NB4 (cell line): ENCODE measurements at places on chromosomes 5 and 9.

DNA sequence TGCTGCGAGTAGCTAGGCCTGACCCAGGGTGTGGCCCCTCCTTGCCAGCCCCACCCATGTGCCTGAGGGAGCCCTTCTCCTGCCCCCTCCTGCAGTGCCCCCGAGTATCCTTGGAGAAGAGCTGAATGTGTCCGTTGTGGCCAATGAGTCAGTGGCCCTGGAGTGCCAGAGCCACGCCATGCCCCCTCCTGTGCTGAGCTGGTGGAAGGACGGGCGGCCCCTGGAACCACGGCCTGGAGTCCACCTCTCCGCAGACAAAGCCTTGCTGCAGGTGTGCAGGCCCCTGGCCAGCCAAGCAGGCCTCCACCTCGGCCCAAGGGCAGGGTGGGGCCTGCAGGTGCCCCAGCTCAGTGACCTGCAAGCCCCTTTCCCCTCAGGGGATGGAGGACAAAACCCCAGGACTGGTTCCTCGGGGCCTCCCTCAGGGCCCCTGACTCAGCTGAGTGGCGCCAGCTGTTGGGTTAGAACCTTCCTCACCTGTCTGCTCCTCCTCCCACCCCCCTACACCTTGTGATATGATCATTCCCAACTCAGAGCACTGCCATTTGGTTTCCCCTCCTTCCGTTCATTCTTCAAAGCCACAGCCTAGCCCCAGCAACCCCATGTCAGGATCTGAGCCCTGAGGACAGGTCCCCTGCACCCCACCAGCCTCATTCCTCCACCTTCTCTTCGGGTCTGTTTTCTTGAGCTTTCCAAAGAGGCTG is 80.0 kb upstream of the ASS1 start:
- no peak for DNase-seq

- peak; percentile 20 for DNase-seq
Measured at GRCh38 chr9:131732061-131732526, 7.8 kb downstream of the RAPGEF1 start.

- DNase-seq: no peak
Measured at GRCh38 chr9:124453586-124454191, 3.4 kb downstream of the ADGRD2 start.

DNA sequence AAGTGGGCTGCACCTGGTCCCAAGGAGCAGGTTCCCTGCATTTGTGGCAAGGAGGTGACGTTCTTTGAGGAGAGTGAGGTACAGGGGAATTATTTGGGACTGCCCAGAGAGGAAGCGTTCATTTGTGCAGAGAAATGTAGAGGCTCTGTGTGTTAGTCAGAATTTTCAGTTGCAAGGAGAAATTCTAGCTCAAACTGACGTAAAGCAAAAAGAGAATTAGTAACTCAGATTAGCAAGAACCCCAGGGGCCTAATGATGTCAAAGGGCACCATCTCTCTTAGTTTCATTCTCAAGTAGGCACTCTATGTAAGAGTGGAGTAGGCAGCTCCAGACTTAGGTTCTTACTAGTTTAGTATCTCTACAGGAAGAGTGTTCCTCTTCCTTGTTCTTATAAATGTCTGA is 2.4 kb upstream of the TXN start:
- DNase-seq: no peak

DNA sequence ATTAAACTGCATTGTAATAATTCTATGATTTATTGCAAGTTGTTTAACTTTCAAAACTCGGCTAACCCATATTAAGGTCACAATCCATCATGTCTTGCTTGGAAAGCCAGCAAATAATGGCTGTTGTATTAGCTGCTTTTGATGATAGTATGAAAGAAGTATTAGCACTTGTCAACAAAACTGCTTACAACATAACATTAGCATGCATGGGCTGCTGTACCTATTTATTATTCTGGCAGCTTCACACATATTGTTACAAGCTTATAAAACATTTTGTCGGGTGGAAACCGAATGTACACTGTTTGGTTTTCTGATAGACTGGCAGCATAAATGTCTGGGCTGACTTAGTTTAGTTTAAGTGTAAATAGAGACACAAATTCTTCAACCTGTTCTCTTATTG is 378.3 kb downstream of the KIAA0825 start:
- DNase-seq: no peak

- no peak for DNase-seq
Measured at GRCh38 chr5:56321236-56321881, 88.2 kb upstream of the ANKRD55 start.

DNA sequence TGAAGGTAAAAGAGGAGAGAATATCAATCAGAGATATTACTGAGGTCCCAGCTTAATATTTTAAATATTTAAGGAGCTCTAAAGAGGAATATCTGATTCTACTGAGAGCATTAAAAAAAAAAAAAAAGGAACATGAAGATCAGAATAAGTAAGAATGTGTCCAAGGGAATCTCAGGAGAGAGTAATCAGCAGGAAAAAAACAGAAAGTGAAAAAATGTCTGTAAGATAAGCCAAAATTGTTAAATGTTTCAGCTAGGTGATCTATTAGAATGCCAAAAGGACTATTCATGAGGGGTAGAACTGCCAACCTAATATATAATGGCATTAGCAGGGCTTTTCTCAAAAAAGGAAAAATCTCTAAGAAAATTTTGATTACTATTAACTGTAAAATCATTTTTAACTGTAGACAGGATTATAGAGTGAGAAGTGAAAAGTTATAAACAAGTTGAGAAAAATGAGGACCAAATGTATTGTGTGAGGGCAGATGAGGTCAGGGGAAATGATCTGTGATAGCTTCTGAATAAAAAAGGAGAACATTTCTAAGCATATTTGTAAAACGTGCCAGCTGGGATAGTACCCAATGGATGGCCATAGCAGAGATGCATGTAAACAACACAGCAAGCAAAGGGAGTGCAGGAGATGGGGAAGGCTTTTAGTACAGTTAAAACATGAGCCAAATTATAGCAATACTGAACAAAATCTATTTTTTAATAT is 9.4 kb upstream of the RHOBTB3 start:
- no peak for DNase-seq

DNA sequence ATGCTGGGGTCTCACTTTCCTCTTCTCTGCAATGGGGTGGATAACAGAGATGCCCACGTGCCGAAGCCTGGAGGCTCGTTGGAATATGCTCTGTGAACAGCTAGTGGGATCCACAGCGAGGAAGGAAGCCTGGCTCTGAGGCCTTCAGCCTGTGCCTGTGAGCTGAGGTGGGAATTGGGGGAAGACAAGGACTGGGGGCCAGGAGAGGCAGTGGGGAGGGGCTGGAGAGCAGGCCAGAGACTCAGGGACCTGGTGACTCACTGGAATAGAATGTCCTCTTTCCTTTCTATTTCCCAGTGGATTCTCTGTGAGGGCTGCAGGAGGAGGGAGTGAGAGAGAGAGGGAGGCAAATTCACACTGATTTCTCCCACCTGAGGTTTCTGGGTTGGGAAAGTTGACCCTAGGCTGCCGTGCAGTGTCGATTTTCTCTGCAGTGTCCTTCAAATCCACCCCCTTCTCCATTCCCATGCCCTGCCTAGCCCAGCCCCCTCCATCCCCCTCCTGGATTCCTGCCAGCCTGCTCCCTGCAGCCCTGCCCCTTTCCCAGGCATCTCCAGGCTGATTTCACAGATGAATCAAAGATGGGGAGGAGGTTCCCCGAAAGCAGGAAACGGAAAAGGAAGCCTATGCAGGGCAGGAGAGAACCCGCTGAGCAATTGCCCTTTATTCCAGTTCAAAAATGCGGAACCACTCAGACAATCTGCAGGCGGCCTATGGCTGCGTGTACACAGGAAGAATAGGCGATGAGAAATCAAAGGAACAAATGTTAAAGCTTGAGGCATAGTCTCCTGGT is 1.4 kb upstream of the SPAAR start:
- no peak for DNase-seq

DNA sequence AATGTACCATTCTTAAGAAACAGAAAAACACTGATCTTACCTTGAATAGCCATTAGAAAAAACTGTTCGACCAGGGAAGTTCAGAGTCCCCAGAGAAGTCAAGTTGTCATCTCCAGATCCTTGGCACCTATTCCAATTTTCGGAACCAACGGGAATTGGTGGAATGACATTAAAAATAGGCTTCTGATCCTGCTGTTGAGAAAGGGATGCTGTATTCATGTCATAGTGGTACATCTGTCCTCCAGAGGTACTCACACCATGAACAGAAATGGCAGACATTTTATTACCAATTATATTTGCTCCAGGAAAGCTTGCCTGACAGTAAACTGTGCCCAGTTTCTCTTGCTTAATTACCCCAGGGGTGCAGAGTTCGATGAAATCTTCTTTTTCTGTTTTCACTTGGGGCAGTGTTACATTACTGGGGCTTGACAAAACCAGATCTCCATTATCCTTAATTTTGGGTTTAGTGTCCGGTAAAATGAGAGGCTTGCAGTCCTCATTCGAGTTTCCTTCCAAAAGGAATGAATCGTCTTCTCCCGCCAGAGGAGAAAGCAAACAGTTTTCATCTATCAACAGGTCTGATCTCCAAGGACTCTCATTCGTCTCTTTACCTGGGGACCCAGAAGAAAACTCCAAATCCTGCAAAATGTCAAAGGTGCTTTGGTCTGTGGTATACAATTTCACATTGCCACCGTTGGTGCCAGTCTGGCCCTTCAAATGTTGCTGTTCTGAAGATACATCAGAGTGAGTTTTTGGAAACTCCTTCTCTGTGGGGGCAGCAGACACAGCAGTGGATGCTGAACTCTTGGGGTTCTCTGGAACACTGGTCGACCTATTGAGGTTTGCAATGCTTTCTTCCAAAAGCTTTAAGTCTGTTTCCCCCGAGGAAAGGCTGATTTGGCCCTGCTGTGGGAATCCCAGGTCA is 3.6 kb downstream of the NR3C1 start:
- DNase-seq: no peak

GRCh38 chr5:59187857-59188256 is 605.0 kb downstream of the RAB3C start:
- DNase-seq: no peak

DNA sequence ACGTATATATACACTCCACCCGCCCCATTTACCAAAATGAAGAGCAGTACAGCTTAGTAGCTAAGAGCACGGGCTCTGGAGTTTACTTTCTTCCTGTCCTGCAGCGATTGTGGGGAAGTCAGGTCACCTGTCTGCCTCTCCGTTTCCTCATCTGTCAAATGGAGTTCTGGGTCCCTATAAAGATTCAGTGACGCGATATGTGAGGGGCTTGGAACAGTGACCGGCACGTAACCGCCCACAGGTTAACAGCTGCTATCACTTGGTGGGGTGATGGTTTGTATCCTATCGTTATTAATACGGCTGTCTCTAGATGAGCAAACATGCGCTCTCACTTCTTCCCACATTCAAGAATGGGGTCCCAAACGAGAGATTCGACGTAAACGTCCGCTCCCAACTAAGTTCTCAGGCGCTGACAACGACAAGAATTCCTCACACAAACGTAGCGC is 426 bp downstream of the FAM114A2 start:
- peak; percentile 61 for DNase-seq
